ENCODE measurements at places on chromosomes 4 and X.

DNA sequence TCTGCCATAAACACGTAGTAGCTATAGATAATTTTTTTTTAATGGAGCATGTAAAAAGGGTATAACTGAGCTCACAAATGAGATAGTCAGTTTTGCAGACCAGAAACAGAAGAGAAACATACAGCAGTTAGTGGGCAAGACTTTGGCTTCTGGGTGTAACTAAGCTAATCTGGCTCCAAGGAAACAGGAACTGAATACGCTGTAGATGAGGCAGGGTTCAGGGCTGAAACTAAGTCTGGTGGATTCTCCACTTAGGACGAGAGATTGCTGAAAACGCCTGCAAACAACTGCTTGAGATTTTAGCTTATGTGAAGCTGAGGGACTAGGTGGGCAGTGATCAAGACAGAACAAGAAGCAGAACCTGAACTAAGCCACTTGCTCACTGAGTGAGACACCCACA lies 91.7 kb downstream of the SMIM20 start:
- DNase-seq = no peak

DNA sequence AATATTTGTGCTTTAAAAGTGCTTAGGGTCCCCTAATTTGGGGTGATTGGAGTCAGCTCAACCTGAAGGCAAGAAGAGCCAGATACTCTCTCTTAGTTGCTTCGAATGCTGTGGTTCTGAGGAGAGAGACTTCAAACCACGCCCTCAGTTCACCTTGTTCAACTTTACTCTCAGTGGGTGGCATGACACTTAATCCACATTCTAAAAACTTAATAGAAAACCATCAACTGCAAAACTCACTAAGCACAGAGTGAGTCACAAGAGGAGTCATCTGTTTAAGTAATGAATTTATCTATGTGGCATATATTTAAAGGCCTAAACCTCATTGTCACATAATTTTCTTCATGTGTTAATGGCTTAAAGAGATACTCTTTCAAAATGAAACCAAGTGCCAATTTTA lies 99.5 kb upstream of the SLC4A4 start:
- no peak for DNase-seq

GRCh38 chrX:9055354-9055753 lies 21.4 kb upstream of the FAM9B start:
- DNase-seq = no peak

GRCh38 chr4:100593935-100594334 lies 76.1 kb upstream of the EMCN start:
- no peak for DNase-seq

DNA sequence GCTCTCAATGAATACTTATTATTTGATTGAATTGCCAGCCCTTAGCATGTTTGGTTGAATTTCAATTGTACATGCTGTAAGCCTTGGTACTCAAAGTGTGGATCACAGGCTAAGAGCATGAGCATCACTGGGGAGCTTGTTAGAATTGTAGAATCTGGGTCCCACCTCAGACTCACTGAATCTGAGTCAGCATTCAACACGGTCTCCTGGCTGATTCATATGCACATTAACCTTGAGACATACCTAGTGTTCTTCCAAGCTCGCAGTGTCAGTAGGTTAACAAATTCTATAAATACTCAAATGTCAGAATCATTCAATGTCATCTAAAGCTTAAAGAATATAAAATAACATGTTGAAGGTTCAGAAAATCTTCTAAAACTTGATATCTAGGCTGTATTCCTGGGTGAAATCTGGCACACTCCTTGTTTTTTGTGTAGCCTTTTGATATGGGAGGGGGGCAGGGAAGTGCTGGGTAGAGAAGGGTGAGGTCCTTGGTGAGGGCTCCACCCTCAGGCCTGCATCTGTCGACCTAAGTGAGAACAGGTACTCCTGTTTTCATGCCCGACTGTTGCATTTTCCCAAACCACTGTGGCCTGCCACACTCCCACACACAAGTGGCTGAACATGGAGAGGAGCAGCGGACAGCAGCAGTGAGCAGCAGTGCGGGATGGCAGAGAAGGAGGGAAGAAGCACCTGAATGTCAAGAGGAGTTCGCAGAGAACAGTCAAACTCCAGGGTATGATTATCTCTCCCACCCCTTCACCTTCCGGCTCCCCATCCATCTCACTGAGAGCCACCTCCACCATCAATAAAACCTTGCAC lies 529.6 kb upstream of the IGFBP7 start:
- DNase-seq = no peak

DNA sequence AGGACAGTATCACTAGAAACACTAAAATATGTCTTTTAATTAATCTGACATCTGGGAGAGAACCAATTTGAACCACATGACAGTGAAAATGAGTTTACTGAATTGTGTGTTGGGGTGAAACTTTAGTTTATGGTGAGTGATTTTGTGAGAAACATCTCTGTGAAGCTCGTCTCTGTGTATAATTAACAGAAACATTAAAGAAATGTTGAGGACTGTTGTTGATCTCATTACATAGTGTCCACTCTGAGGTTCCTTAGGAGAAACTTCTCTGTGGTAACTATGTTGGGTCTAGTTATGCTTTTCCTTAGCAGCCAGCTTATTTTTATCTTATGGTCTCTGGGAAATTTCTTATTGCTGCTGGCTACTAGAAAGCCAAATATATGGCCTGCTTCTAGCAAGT lies 15.8 kb downstream of the FGF2 start:
- no peak for DNase-seq

DNA sequence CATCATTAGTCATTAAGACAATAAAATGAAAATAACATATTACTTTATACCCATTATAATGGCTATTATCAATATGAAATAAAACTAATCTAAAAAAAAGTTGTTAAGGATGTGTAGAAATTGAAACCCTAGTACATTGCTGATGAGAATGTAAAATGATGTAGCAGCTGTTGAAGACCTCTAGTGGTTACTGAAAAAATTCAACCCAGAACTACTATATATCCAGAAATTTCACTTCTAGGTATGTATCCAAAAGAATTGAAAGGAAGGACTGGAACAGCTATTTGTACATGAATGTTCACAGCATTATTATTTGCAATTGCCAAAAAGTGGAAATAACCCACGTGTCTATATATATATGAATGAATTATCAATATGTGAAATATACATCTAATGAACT lies 180.3 kb upstream of the KLHL4 start:
- no peak for DNase-seq

DNA sequence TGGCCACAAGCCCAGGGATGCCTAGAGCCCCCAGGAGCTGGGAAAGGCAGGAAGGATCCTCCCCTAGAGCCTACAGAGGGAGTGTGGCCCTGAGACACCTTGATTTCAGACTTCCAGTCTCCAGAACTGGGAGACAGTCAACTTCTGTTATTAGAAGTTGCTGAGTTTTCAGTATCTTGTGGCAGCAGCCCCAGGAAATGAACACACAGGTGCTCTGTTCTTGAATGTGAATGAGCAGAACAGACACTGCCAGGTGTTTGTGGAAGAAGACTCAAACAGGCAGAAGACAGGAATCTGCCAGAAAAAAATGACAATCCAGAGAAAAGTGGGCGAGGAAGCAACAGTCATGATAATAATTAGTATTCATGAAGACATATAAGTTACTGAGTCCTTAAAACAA lies 64.5 kb upstream of the STS start:
- DNase-seq = no peak

DNA sequence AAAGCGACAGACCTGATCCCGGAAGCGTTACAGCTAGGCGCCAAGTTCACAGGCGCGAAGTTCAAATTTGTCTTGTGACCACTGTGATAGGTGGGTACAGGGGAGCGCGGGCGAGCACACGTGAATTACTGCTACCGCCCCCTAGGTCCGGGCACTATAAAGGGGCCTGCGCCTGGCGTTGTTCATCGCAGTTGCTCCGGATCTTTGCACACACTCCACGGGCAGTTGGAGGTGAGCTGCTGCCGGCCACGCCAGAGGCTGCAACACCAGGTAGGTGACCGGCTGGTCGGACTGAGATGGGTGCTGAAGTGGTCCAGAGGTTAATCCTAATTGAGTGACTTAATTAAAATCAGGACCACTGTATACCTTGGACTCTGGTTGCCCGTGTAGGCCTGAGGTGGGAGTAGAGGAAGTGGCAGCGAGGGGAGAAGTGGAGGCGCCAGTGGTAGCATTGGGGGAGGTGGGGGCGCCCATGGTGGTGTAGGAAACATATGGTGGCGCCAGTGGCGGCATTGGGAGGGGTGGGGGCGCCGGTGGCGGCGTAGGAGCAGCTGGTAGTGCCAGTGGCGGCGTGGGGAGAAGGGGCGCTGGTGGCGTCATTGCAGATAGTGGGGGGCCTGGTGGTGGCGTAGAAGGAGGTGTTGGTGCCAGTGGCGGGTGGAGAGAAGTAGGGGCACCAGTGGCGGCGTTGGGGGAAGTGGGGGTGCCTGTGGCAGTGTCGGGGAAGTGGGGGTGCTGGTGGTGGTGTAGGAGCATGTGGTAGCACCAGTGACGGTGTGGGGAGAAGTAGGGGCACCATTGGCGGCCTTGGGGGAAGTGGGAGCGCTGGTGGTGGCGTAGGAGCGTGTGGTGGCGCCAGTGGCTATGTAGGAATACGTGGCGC lies at the start of gene GCNA:
Gene GCNA (plus strand): TSS at position 185 of the 883 bp plus-strand sequence. CDS start 2,385 bp downstream, outside the sequence.
- no peak for DNase-seq

GRCh38 chr4:186760576-186760975 lies 36.9 kb upstream of the FAT1 start:
- DNase-seq = no peak

- no peak for DNase-seq
These were observed 191.2 kb upstream of the BMP3 start for GRCh38 chr4:80839281-80839680.

DNA sequence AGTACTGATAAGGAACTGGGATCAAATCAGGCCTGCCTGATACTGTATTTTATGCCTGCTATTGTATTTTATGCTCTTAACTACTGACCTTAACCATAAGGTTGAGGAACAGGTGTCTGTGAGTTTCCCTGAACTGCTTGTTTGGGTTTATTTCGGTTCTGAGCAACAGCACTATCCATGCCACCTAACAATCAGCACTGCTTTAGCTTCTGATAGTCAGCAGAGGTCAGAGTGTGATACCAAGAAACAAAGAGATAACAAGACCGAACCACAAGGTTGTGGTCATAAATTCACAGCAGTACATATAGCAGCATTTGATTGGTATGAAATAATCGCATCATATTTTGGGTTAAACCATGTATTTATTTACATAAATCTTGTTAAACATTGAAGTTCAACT lies 362.2 kb downstream of the FGF13 start:
- no peak for DNase-seq

DNA sequence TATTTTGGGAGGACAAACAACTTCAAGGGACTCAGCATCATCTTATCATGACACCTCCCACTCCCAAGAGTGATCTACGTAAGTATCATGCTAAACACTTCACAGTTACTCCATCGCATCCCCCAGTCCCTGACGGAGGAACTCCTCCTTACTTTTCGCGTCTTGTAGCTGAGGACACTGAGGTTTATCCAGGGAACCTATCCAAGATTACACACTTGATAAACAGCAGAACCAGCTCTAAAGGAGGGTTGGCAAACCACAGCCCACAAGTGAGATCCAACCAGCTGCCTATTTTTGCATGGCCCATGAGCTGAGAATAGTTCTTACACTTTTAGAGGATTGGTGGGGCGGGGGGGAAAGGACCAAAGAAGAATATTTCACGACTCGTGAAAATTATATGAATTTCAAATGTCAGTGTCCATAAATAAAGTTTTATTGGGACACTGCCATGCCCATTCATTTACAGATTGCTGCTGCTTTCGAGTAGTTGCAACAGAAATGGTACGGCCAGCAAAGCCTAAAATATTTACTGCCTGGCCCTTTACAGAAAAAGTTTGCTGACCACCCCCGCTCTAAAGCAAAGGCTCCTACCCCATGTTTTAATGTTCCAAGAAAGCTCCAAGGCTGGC lies 47.8 kb downstream of the SEPSECS start:
- no peak for DNase-seq

- no peak for DNase-seq
These were observed 290.6 kb upstream of the TAPT1 start for GRCh38 chr4:16516796-16517439.

GRCh38 chr4:149211876-149212275 lies 603.8 kb downstream of the IQCM start:
- no peak for DNase-seq

- no peak for DNase-seq
These were observed 76.0 kb upstream of the TFDP3 start for GRCh38 chrX:133294126-133294525.

DNA sequence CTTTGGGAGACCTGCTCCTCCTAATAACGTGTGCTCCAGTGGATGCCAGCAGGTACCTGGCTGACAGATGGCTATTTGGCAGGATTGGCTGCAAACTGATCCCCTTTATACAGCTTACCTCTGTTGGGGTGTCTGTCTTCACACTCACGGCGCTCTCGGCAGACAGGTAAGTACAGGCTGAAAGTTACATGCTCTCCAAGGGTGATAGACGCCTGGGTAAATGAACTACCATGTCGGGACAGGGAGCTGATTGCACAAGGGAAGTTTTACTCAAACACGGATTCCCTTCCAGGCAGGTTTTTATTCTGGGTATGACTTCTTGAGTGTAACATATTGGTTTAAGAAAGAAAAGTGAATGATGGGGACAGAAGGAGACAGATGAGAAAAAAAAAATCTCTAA lies 836 bp downstream of the GRPR start:
- DNase-seq = no peak

GRCh38 chrX:147079974-147080373 lies 265.4 kb upstream of the CXorf51A start:
- no peak for DNase-seq

DNA sequence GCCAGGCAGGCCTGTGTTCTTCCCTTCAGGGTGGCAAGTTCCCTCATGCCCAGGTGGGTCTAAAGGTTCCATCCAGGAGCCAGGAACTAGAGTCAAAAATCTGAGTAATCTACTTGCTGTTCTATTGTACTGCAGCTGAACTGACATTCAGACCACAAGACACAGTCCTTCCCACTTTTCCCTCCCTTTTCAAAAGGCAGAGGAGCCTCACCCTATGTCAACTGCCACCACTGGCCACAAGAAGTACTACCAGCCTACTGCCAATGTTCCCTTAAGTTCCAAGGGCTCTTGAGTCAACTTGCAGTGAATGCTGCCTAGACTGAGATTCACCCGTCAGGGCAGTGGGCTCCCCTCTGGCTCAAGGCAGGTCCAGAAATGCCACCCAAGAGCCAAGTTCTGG lies 133.5 kb downstream of the FAM47B start:
- DNase-seq = no peak

DNA sequence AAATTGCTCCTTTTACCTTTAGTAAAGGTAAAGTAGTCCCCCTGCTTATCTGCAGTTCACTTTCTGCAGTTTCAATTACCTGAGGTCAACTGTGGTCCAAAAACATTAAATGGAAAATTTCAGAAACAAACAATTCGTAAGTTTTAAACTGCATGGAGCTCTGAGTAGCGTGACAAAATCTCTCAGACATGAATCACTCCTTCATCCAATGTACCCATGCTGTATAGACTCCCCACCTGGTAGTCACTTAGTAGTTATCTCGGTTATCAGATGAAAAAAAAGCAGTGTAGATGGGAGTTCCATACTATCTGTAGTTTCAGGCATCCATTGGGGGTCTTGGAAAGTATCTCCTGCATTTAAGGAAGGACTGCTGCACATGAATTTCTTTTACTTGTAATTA lies 7.7 kb downstream of the UNC5C start:
- DNase-seq = no peak

GRCh38 chr4:41443340-41444079 lies 94.4 kb upstream of the LIMCH1 start:
- no peak for DNase-seq

Data from T-helper 2 cell (primary cell).